ENCODE measurements at places on chromosomes 5 and 9.

- no peak for DNase-seq
Measured at GRCh38 chr5:176384366-176384930, 4.0 kb downstream of the NOP16 start.

DNA sequence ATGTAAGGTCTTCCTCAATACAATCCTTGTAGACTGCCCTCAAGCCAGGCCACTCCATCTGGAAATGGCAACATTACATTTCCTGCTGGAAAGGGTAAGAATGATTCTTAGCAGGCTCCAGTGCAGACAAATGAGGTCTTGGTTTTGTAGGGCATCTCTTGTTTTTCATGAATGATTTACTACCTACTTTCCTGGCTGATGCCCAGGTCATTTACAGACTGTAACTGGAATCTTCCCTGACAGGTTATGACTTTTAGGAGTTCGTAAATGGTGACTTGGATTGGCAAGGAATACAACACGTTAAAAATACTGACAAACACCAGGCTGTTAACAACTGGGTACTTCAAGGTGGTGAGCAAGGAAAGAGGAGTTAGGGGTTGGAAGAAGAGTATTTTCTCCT, 510.5 kb upstream of the TNC start:
- no peak for DNase-seq

GRCh38 chr9:135822374-135822755, 85.0 kb downstream of the CAMSAP1 start:
- no peak for DNase-seq

GRCh38 chr9:137296670-137297664, 5.1 kb downstream of the NRARP start:
- DNase-seq = no peak

DNA sequence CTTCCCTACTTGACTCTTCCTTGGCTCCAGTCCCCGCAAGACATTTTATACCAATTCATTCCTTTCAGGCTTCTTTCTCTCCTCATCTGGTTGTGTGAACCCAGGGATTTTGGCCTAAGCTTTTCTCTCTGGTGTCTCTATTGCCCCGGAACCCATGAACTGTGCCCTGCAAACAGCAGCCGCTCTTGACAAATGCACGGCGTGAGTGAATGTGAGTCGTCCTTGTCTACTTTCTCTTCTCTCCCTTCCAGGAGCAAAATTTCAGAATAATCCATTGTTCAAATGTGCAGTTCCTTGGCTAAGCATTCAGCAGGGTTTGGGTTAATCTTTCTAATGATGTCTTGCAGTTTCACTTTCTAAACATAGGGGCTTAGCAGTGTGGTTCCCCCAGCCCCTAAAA, 250.4 kb upstream of the IRX4 start:
- no peak for DNase-seq

DNA sequence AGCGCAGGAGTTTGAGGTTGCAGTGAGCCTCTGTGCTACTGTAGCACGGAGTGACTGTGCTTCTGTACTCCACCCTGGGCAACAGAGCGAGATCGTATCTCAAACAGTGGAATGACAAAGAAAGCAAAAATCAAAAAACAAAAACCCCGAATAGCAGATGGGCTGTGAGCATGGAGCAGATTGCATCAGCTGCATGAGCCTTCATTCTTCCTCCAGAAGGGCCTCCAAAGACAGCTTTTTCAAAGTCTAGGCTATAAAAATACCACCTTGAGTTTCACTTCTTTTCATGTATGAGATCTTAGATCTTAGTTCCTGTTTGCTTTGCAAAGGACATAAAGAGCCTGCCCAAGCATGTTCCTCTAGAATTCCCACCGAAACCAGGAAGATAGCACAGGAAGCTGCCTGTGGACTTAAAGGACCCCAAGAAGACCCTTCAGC, 15.0 kb upstream of the HSPB3 start:
- no peak for DNase-seq

GRCh38 chr5:32319926-32320543, 7.3 kb upstream of the MTMR12 start:
- DNase-seq = no peak

- no peak for DNase-seq
Measured at GRCh38 chr5:167352801-167353200, 938.6 kb upstream of the WWC1 start.

DNA sequence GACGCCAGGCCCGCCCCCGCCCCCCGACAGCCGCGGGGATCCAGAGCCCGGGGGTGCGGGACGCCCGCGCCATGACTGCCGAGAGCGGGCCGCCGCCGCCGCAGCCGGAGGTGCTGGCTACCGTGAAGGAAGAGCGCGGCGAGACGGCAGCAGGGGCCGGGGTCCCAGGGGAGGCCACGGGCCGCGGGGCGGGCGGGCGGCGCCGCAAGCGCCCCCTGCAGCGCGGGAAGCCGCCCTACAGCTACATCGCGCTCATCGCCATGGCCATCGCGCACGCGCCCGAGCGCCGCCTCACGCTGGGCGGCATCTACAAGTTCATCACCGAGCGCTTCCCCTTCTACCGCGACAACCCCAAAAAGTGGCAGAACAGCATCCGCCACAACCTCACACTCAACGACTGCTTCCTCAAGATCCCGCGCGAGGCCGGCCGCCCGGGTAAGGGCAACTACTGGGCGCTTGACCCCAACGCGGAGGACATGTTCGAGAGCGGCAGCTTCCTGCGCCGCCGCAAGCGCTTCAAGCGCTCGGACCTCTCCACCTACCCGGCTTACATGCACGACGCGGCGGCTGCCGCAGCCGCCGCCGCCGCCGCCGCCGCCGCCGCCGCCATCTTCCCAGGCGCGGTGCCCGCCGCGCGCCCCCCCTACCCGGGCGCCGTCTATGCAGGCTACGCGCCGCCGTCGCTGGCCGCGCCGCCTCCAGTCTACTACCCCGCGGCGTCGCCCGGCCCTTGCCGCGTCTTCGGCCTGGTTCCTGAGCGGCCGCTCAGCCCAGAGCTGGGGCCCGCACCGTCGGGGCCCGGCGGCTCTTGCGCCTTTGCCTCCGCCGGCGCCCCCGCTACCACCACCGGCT, 1.0 kb downstream of the FOXE1 start:
- DNase-seq = peak; percentile 49

DNA sequence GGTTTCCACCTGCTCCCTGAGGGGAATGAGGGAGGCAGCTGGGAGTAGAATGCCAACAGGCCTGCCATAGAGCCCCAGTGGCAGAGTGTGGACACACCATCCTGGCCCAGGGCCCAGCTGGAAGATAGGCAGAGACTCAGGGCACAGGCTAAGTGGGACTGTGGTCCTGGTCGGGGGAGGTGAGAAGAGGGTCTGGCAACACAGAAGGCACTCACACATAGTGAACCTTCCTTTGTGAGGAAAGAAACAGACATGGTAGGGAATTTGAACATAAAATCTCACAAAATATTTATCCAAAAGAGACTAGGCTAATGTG, 41.2 kb downstream of the WDR36 start:
- DNase-seq = no peak

DNA sequence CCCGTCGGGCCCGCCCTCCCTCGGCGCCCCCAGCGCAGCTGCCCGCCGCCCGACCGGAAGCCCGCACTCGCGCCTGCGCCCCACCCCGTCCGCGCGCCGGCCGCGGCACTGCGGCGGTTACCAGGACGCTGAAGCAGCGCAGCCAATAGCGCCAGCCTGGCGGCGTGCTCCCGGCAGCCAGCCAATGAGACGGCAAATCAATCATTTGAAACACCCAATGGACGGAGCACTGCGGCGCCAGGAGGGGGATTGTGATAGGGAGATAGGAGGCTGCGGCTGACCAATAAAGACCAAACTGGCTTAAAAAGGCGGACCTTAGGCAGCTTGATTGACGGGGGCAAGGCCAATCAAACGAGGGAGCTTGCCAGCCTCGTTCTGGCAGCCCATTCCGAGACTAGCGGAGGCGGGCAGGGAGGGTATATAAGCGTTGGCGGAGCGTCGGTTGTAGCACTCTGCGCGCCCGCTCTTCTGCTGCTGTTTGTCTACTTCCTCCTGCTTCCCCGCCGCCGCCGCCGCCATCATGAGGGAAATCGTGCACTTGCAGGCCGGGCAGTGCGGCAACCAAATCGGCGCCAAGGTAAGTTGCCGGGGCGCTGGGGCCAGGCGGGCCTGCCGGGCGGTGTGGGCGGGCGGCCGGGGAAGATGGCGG, at the start of gene TUBB4B:
TUBB4B (plus strand) TSS at position 447 of the 649 bp plus-strand sequence; CDS start at position 521, 74 bp downstream.
- DNase-seq = peak; percentile 95

DNA sequence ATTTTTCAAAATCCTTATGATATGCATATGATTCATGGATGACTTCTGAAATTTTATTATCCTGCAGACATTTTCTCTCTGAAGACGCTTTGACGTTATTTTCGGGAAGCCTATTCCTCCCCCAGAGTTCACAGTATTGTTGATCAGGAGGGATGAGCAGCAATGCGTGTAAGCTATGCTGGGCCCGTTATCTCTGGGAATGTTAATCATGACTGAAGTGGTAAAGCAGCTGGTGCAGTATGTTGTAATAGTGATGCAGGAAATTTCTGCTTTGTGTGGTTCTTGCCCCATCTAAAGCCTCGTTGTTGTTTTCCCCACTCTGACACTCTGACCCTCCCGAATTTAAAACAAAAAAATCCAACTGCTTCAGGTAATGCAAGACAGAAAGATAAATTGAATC, 1797.8 kb upstream of the WWC1 start:
- no peak for DNase-seq

- no peak for DNase-seq
Measured at GRCh38 chr9:95157481-95158151, 159.9 kb downstream of the FANCC start.

GRCh38 chr5:162243651-162244050, 176.1 kb downstream of the GABRG2 start:
- DNase-seq = no peak

- DNase-seq = no peak
Measured at GRCh38 chr9:38644601-38645000, 24.2 kb upstream of the ANKRD18A start.

- no peak for DNase-seq
Measured at GRCh38 chr5:106374956-106375355, 1295.8 kb downstream of the EFNA5 start.

- DNase-seq = no peak
Measured at GRCh38 chr5:976849-977751, 31.5 kb upstream of the NKD2 start.

DNA sequence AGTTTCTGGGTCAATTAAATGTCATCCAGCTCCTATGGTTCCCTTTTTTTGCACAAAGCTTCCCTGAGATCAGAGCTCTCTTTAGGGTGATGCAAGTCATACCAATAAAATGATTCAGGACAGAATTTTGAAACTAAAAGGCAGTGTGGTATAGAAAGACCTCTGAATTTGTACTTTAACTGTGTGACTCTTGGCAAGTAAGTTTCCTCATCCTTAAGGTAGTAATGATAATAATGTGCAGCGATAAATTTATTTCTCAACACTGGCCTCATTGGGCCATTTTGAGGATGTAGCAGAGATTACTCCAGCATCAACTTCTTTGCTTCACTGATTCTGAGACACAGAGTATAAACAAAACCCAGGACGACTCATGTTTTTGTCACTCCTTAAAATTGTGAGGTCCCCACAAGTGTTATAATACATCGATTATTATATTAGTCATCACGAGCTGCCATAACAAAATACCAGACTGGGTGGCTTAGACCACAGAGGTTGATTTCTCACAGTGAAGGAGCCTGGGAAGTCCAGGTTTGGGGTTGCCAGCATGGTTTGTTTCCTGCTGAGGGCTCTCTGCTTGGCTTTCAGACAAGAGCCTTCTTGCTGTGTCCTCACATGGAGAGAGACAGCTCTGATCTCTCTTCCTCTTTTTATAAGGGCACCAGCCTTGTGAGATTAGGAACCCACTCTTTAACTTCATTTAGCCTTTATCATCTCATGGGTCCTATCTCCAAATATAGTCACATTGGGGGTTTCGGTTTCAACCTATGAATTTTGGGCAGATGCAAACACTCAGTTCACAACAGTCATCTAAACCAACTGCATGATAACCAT, 293.0 kb downstream of the ZNF608 start:
- DNase-seq = peak; percentile 31

- DNase-seq = no peak
Measured at GRCh38 chr5:43941806-43942205, 338.8 kb downstream of the NNT start.

DNA sequence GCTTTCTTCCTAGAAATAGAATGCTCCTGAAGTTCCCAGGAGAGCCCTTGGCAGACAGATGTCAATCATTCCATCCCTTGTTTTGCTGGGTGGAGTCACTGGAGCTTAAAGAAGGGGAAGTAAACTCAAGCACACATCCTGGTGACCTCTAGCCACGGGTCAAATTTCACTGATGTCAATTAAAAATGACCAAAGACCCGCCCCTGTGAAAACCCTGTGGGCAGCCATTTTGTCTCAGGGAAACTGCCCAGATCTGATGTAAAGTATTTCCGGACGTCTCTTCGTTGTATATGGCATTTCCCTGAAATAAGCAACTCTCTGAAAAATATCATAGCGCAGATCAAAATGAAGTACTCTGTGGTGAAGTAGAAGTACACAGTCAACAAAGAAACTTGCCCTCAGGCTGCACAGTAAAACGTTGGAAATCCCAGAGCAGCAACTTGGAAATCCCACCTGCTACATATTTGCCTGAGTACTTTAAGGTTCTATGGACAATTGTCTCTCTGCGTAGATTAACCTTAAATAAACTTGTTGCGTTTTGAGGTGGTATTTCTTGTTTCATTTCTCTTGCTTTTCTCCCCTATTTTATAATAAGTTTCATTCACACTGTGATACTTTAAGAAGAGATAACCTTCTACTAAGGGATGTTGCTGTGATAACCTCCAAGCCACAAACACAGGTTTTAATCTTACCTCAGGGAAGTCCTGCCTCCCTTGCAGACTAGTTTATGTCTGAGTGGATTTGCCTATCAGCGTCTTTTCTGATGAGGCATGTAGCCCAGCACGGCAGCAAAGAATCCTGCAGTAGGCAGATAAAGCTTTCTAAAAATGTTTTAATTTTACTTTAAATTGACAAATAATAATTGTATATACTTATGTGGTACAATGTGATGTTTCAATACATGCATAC, 60.9 kb upstream of the PIP5K1B start:
- DNase-seq = peak; percentile 31

- DNase-seq = no peak
Measured at GRCh38 chr5:103243665-103244064, 14.9 kb upstream of the MACIR start.

DNA sequence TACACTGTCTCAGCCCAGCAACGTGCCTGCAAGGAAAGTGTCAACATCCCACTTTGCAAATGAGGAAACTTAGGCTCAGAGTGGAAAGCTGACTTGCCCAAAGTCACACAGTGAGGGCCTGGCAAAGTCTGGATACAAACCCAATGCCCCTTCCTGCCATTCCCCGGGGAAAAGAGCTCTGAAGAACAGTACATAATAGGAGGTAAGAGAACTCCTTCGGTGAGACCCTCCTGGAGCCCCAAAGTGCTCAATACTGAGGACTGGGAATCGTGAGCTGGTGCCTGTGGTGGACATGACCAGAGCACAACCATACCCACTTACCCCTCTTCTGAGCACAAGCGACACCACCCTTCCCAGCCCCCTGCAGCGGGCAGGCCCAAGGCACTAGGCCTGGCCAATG, 13.4 kb upstream of the CPLX2 start:
- no peak for DNase-seq

- DNase-seq = no peak
Measured at GRCh38 chr5:120405286-120405864, 58.7 kb upstream of the PRR16 start.

GRCh38 chr5:154390096-154390495, 55.7 kb upstream of the SAP30L start:
- DNase-seq = no peak
